ENCODE measurements at places on chromosomes 16 and 17. TPM values are rescaled to one million over a fixed set of nuclear protein-coding genes. Genes with fewer than 3 reads are reported as not detected.

The ITGAL gene
- total RNA-seq = not detected

The GAS2L2 gene
- not detected for total RNA-seq

The CES5A gene
- total RNA-seq = not detected

The SRCIN1 gene
- total RNA-seq = not detected

The CFDP1 gene
- 45.3 TPM for total RNA-seq

The NPIPA7 gene
- 7.9 TPM for total RNA-seq

The NPIPA5 gene
- 6.9 TPM for total RNA-seq

The TEN1 gene
- total RNA-seq = 17.1 TPM

The OR1D2 gene
- total RNA-seq = not detected

The APOBR gene
- total RNA-seq = not detected

The HS3ST3A1 gene
- total RNA-seq = 8.8 TPM

The NATD1 gene
- total RNA-seq = 18.6 TPM

The TOP2A gene
- total RNA-seq = 24.6 TPM

The ANKFN1 gene
- total RNA-seq = not detected
